Suppressor macrophage treated with lipopolysaccharide for 1 hour (primary cell): ENCODE measurements at places on chromosomes 2 and 18.

GRCh38 chr18:12599543-12599942 is 58.4 kb downstream of the SPIRE1 start:
- DNase-seq, result no peak

DNA sequence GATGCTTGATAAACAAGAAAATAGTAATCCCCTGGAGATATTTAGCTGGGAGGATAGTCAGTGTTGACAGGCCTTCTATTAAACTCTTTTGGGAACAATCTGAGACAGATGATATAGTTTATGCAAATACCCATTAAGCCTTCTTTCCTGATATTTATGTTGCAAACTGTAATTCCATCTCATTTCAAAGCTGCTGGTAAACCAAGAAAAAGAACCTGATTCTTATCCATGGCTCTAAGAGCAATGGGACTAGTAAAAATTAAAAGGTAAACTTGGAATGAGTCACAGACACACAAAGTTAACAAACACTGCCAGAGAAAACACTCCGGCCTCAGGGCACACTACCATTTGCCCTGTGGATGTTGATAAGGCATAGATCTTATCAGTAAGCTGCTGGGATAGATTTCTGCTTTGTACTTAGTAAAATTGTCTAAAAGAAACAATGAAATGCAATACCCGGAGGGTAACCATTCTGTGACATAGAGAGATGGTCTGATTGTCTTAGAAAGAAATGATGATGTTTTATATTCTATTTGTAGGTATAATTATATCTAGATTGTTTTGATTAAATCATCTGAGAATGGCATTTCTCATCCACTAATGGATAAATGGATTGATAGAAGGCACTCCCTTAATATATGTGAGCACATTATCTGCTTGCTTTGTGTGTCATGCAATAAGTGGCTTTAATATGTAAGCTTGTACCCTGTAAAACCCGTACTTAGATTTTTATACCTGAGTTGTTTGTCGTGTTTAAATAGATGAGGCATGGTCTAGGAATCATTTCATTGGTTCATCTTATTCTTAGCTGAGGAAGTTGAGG is 13.2 kb downstream of the GALR1 start:
- no peak for DNase-seq

DNA sequence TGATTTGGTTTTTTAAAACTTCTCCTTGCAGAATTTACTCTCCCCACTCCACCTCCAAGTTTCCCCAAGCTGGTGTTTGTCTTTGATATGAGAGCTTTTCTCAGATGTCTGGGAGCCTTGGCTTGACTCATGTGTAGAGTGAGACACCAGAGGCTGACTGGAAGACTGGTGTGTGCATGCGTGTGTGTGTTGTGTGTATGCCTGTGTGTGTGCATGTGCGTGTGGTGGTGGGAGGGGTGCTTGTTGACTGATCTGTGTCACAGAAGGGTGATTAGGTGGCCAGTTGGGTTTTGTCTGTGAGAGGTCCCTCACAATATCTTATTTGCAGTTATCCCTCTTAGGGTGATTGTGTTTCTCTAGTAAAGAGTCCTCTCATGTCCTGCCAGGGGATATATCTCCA is 50.5 kb upstream of the HPCAL1 start:
- no peak for DNase-seq

- no peak for DNase-seq
These were observed 307 bp upstream of the DUSP11 start for GRCh38 chr2:73780237-73780582.

- DNase-seq, result no peak
These were observed 91.0 kb downstream of the TGIF1 start for GRCh38 chr18:3540805-3541548.

GRCh38 chr2:239546541-239546940 is 145.7 kb upstream of the HDAC4 start:
- DNase-seq, result no peak
